Hypothalamus (tissue), 51 donors: ENCODE measurements at places on chromosomes 13 and 19.

DNA sequence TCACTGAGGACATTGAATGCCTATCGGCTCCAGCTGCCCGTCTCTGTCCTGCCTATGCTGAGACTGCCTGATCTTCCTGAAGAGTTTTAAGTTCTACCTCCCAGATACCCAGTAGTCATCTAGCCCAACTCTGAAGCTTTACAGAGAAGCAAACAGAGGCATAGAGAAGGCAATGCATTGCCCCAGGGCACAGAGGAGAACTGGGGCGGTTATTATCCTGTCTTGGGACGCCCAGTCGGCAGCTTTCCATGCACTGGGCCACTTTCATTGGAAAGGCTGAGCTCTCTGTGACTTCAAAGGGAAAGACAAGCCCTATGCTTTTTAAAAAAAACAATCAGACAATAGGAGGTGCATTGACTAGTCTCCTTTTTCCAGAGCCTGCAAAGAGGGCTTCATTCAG lies 71.6 kb downstream of the HSPH1 start:
- no peak for DNase-seq

DNA sequence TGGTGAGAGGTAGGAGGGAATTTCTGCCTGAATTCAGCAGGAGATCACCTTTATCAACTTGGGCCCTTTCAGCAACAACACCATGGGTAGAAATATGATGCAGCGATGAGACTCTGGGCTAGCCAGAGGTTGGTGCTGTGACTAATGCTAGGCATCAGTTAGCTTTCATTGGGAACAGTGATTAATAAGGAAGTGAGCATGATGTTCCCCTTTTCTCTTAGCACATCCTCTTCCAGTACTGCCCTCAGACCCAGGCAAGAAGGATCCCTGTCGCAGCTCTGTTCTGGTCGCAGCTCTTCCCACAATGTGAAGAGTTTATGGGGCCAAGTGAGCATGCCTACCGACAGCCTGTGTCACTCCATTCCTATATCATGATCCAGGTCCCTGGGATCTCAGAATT lies 100.5 kb downstream of the FLT1 start:
- DNase-seq, result no peak

- no peak for DNase-seq
These were observed 184.2 kb downstream of the LACC1 start for GRCh38 chr13:44063881-44064280.

GRCh38 chr19:46186717-46187101 lies 38.7 kb downstream of the IGFL2 start:
- DNase-seq, result no peak
